ENCODE measurements at places on chromosomes 3 and 15. TPM values are rescaled to one million over a fixed set of nuclear protein-coding genes. Genes with fewer than 3 reads are reported as not detected.

DNA sequence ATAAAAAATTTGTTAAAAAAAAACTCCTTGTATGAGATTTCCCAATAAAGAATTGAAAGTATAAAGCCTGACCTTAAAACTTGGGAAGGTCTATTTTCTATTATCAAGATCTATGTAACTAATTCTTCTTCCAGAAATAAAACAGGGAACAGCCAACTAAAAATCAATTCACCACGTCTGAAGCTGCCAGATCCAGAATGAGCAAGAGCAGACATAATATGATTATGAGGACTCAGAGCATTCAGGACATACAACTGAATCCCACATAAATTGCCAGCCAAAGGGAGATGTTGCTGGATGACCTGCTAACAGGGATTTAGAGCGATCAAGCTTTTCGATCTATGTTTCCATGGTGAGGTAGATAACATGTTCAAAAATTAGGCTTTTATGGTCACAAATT lies 1151.3 kb upstream of the CADM2 start:
- DNase-seq: no peak

WNT5A gene
- not detected for total RNA-seq

GRCh38 chr3:139128803-139129202 lies 84.1 kb upstream of the PRR23C start:
- DNase-seq: no peak

FSD2 gene
- total RNA-seq: not detected

WWTR1 gene
- 19.7 TPM for total RNA-seq

- no peak for DNase-seq
Observed at GRCh38 chr3:115537669-115538068, 85.6 kb upstream of the GAP43 start.
